Hematopoietic multipotent progenitor cell treated with erythropoietin and hydrocortisone succinate and interleukin-3 and kit ligand, for 17 days (in vitro differentiated cells): ENCODE measurements at places on chromosomes 7 and 10.

- DNase-seq: no peak
Measured at GRCh38 chr7:121442845-121443244, 46.7 kb upstream of the FAM3C start.

DNA sequence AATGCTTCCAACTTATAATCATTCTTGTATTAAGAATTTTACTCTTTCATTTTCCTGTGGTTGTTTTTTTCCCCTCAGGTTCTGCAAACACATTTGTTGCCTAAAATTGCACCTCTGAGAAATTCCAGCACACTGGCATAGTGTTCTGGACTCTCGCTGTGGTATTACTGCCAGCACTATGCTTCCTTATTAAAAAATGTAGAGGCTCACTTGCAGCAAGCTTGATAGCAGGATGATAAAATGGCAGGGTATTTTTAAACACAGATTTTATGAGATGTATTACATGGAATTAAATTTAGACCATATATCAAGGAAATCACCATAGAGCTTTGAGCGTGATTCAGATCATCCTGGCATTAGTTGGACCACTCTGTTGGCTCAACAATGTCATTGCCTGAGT is 416.7 kb upstream of the AKR1E2 start:
- DNase-seq: no peak

DNA sequence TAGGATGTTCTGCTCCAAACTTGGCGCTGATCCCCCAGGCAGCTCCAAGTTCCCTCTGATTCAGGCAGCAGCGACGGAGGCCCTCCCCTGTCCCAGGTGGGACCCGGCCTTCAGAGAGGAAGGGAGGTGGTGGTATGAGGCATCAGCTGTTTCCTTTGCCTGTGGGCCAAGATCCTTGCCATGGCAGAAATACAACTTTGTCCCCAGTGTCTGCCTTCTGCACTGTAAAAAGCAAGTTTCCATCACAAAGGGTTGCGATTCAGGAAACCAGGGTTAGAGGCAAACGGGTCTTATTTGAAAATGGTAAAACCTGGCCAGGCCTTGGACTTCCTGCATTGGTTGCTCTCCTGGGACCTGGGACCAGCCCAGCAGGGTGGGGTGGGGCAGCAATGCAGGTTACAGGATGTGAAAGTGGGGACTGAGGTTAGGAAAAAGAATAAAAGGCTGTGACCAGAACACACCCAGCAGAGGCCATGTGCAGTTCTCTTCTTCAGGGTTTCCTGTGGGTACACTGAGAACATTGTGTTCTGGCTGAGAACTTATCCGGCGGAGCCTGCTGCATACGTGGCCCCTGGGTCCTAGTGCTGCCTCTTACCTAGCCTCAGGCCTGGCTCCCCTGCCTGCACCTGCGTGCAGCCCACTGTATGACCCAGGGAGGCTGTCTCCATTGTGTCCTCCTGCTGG is 25.1 kb upstream of the DDIT4 start:
- no peak for DNase-seq

- DNase-seq: no peak
Measured at GRCh38 chr7:37225285-37225969, 223.2 kb downstream of the ELMO1 start.

DNA sequence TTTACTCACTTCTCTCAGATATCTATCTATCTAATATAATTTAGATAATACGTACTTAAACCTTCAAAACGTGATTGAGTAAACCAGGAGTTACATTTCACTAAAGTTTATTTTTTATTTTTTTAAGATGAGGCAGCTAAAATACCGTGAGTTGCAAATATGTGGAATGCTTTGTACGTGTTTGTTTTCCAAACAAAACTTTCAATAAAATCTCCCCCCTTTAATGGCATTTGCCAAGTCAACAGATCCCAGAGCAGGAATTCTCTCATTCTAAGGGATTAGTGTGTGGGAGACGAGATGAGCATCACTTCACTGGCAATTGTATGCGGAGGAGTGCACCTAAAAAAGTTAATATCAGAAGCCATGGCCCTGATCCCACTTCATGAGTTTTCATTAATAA is 53.7 kb upstream of the MAGI2 start:
- no peak for DNase-seq
